ENCODE measurements at places on chromosomes 2 and 18.

GRCh38 chr2:230330725-230331124 is 3.7 kb downstream of the SP140L start:
- no peak for DNase-seq

- DNase-seq: no peak
Observed at GRCh38 chr18:24987303-24988252, 364.4 kb downstream of the ZNF521 start.

- no peak for DNase-seq
Observed at GRCh38 chr2:27863146-27863545, 27.0 kb downstream of the RBKS start.

DNA sequence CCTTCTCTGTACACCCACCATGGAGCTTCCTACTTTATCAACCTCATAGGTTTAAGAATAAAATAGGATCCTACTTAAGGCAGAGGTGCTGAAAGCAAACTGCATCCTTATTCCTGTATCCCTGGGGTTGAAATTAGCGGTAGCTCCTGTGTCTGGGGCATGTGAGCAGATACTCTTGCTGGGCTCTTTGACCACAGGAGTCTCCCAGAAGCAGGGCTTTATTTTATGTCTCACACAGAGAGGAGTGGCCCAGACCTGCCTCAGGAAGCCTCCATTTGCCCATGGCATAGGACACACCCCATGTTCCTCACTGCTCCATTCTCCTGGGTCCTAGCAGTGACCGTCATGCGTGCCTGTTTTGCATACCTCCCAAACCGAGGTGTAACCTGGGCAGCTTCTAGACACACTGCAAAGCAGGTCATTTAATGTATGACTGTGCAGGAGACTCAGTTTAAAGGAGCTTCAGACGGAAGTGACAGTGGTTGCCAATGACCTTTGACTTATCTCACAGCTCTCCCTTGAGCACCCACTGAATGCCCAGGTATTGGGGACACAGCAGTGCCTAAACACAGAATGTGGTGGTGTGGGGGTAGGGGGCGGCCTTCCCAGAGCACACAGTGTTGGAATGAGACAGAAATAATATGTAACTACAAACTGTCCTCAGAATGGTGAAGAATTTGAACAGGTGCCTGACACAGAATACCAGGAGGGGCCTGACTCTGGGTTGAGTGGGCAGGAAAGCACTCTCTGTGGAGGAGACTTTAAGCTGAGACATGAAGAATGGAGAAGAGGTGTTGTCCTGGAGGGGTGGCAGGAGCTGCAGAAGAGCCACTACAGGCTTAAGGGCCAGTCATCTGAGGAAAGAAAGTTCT is 3.7 kb downstream of the TMEM37 start:
- no peak for DNase-seq

DNA sequence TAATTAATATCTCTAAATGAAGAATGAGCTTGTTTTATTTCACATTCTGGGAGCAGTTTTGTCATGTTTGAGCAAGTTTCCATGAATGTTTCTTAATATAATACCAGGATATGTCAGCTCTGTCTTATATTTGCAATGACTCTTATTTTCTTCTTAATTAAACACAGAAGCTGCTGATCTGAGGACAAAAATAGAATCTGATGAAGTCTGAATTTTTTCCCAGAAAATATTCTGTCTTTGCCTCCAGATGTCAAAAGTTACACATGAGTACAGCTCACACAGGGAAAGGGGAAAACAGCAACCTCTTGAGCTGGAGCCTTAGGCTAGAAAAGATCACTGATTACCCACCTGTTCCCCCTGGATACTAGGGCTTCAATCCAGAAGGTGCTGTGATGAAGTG is 606.6 kb upstream of the SYT4 start:
- DNase-seq: no peak

- DNase-seq: no peak
Observed at GRCh38 chr18:58168221-58168620, 124.2 kb downstream of the NEDD4L start.

DNA sequence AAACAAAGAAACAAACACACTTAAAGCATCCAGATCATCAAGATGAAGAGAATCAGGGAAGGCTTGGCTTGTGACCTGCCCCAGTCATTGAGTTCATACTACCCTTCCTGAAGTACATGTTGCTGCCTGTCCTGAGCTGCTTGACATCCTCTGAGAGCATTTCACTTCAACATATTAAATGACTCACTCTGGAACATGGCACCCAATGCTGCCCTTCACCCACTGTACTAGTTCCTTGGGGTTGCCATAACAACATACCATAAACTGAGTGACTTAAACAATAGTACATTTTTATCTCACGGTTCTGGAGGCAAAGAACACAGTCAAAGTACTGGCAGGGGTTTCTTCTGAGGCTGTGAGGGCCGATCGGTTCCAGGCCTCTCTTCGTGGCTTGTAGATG is 371.3 kb downstream of the RNF144A start:
- no peak for DNase-seq

GRCh38 chr2:216317831-216318520 is 54.3 kb downstream of the MARCHF4 start:
- no peak for DNase-seq

DNA sequence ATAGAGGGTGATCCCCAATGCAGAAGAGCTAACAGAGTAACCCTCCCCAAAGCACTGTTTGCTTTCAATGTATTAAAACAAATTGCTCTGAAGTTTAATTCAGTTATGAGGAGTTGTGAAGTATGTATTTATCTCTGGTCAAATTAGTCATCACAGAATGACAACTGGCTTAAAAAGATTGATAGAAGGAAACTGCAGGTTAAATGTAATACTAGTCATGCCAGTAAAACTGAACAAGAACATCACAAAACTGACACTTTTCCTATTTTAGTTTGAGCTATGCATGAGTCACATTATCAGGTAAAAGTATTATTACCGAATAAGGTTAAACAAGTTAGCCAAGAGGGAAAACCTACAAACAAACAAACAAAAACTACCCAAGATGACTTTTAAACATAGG is 99.0 kb upstream of the ACVR1C start:
- DNase-seq: no peak

DNA sequence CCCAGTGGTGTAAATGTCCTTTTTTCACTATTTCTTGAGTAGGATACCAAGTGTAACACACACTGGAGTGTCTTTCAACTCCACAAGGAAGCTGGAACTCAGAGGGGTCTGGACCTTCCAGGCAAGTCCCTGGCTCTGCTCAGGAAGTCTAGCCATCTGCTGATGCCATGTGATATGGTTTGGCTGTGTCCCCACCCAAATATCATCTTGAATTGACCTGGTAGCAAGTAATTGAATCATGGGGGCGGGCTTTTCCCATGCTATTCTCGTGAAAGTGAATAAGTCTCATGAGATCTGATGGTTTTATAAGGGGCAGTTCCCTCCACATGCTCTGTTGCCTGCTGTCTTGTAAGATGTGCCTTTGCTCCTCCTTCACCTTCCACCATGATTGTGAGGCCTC is 99.4 kb upstream of the CDC42EP3 start:
- DNase-seq: no peak

- no peak for DNase-seq
Observed at GRCh38 chr18:710418-711300, 1.8 kb downstream of the ENOSF1 start.

- DNase-seq: no peak
Observed at GRCh38 chr2:44295633-44296359, 20.5 kb downstream of the SLC3A1 start.

DNA sequence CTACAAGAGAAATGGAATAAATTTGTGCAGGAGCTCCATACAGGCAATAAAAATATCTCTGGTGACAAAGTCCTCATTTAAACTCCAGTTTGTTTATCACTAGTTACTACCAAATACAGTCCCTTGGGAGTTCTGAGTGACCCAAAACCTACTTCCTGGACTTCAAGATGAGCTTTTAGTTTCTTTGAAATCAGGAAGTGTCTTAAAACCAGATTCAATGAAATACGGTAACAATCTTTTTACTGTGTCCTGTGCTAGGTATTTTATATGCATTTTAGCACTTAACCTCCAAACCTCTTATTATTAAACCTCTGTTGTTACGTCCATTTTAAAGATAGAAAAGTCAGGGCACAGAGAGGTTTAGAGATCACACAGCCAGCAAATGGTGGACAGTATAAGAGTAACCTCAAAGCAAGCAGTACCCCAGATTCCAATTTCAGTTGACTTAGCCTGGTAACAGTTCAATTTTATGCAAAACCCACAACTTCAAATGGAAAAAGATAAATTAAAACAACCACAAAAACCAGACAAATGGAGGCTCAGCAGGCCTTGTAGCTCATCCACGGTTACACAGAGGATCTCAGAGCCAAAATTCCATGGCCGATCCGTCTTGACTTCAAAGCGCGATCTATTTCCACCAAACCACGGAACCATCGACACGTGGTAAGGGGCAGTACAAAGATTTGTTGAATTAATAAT is 1.3 kb upstream of the KCMF1 start:
- DNase-seq: no peak

DNA sequence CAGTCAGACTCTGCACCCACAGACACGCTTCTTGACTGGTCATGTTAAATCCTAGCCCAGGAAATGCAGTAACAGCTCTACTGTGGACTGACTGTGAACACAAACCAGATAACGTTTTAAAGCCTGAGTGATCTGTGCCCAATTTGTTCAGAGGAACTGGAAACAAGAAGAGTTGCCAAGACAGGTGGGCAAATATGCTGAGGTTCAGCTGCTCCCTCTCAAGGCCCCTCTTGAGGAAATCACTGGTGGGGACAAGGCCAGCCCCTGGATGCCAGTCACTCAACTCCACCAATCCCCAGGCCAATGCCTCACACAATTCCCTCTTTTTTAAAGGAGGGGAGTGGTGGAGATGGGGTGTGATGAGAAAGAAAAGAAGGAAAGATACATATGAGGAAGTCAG is 261.2 kb downstream of the ALK start:
- DNase-seq: no peak

- no peak for DNase-seq
Observed at GRCh38 chr2:75764611-75765010, 53.9 kb upstream of the GCFC2 start.

- no peak for DNase-seq
Observed at GRCh38 chr18:39946623-39947061, 2008.4 kb upstream of the PIK3C3 start.

- DNase-seq: no peak
Observed at GRCh38 chr2:181777734-181778133, 97.4 kb upstream of the NEUROD1 start.

- no peak for DNase-seq
Observed at GRCh38 chr2:219997341-219997851, 370.0 kb downstream of the SLC4A3 start.

DNA sequence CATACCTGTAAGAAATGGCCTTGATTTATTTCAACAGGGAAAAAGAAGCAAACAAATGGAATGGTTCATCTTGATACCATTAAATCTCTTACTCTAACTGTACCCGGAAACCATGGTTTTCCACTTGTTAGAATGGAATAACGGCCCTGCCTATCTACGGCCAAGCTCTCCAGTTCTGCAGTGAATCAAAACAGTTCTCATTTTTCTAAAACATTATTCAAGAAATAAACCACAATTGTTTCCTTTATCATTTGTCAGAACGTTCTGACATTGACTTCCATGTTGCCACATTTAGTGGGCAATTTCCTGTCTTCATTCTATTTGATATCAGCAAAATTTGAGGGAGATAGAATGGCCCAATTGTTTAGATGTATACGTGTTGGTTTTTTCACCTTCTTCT is 118.8 kb upstream of the CDH19 start:
- DNase-seq: no peak

DNA sequence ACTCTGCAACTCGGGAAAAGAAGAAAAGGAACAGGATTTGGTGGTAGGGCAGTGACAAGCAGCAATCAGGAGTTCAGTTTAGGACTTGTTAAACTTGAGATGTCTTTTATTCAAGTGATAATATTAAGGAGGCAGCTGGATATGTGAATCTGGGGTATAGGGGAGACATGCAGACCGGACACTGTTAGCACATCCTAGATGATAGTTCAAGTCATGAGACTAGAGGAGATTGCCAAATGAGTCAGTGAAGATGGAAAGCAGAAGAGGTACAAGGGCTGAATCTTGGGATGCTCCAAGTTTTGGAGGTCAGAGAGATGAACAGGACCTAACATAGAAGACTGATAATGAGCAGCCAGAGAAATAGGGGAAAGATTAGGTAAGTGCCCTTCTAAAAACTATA is 69.5 kb upstream of the PSME4 start:
- DNase-seq: no peak

DNA sequence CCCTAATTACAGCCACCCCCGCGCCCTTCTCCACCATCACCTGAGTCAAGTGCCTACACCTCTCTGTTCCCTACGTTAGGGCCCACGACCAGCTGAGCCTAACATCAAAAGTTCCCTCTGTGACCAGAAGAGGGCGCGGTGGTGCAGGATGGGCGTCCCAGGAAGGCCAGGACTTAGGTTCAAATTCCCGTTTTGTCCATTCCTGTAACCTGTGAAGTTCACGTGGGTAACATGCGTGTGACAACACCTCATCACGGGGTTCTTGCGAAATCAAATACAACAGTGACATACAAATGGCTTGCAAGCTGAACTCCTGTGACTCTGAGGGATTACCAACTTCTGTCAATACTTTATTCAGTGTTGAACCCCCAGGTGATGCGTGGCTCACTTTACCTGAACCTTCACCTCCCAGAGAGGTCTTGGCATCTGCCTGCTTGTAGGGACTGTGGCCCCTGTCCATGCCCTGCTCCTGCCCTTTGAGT is 207.9 kb downstream of the ARL4C start:
- peak; percentile 55 for DNase-seq

DNA sequence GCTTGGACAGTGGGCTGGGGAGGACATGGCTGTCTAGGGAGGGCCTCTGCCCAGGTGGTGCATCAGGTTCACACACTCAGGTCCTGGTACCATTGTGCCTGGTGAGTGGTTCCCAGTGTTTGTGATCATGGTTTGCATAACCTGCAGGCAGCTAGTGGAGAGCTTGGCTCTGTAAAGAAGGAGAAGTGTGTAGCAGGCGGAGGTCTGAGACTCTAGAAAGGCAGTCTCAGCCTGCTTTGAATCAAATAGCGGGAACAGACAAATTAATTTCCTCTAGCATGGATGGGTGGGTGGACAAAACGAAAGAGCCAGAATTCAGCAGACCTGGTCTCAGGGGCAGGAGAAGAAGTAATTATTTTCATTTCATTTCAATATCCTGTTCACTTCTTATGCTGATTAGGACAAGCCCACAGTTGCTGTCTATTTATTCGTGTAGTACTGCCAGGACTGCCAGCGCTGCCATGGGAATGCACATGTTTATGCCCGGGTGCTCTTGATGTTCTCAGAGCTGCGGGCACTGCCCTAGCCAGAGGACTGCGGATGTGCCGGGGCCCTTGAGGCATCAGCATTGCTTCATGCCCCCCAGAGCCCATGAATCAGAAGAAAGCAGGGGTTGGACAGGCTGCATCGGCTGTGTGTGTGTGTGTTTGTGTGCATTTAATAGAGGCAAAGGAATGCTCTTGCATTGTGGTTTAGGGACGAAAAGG is 45.4 kb upstream of the DLX2 start:
- no peak for DNase-seq

- DNase-seq: no peak
Observed at GRCh38 chr18:55144193-55144930, 185.1 kb upstream of the CCDC68 start.

GRCh38 chr18:12774982-12775381 is 72.1 kb downstream of the PSMG2 start:
- DNase-seq: no peak

- no peak for DNase-seq
Observed at GRCh38 chr18:54426085-54426665, 68.5 kb downstream of the C18orf54 start.

GRCh38 chr2:78020491-78020890 is 498.3 kb upstream of the LRRTM4 start:
- no peak for DNase-seq

GRCh38 chr2:113273027-113273551 is 5.6 kb downstream of the PAX8 start:
- no peak for DNase-seq

GRCh38 chr2:65482971-65483370 is 50.6 kb upstream of the SPRED2 start:
- DNase-seq: no peak
